Islet precursor cell (in vitro differentiated cells): ENCODE measurements at places on chromosomes 2 and 18.
A peak's percentile ranks its signal among the peaks of the same experiment; 100 is the strongest.

GRCh38 chr18:28134774-28135173 is 42.2 kb downstream of the CDH2 start:
- no peak for DNase-seq

DNA sequence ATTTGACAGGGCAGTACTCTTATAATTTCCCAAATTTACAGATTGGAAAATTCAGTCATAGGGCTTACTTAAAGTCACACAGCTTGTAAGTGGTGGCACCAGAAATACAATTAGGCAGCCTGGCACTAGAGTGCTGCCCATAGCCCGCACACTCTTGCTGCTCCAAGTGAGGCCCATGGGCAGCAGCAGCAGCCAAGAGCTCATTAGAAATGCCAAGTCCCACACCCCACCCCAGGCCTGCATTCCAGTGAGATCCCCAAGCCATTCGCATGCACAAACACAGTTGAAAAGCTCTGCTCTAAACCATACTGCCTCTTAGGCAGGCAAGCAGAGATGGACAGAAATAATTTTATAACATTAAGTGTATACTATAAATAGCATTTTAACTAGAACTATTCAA is 379.3 kb upstream of the PKDCC start:
- no peak for DNase-seq

DNA sequence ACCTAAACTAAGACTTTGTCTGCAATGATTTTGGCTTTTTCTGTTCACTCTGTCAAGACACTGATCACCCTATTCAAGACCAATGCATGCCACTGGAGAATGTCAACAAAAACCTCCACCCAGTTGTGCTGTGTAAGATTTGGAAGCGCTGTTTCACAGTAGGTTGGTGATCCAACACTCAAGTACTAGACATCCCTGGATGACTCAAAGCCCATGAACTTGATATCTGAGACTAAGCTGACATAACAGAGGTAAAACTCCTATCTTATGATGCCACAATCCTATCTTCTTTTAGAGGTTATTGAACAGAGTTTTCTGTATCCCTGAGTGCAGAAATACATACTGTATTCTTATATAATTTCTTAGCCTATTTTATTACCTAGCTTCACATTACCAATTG is 251.3 kb upstream of the ETAA1 start:
- DNase-seq = no peak

DNA sequence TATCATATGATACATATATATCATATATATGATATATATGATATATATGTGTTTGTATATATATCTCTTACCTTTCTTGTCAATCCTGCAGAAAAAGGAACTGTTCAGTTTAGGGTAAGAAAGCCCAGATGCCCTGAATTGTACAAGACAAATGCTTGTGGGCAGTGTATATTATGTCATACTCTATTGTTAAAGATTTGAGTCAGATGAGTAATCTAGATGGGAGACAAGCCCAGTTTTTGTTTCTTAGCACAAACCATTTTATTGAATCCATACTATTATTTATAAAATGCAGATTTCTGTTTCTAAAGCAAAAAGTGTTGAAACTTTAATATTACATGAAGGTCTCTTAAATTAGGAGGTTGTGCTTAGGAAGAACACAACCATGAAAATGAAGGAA is 90.6 kb downstream of the VRK2 start:
- DNase-seq = no peak

DNA sequence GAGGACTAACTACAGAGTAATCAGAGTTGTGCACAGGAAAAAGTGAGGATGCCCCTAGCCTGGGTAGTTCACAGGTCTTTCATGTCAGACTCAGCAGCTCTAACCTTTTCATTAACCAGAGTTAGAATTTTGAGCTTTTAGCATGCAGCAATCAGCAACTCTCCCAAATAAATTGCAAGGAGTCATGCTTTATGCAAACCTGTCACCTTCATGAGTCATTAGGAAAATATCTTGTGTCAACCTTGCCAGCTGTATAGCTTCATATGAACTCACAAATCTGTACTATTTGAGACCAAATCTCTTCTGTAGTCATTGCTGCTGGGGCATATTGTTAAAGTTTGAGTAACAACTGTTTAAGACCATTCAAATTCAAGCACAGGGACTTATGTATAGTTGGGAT is 382.3 kb upstream of the NT5C1B start:
- DNase-seq = no peak

DNA sequence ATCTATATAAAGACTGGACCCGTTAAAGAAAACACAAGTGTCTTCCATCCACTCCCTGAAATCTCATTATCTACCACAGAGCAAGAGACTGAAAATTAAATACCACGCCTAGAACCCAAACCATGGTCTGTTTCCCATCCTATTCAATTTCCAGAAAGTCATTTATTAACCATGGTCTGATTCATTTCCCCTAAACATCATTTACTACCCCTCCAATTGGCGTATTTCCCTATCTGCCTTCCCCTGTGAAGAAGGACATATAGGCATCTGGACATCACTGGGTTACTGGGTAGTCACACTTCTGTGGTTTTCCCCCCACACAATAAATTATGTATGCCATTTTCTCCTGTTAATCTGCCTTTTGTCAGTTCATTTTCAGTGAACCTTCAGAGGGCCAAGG is 30.8 kb downstream of the CCDC93 start:
- DNase-seq = no peak

GRCh38 chr2:226074391-226074790 is 674.9 kb downstream of the NYAP2 start:
- DNase-seq = no peak

DNA sequence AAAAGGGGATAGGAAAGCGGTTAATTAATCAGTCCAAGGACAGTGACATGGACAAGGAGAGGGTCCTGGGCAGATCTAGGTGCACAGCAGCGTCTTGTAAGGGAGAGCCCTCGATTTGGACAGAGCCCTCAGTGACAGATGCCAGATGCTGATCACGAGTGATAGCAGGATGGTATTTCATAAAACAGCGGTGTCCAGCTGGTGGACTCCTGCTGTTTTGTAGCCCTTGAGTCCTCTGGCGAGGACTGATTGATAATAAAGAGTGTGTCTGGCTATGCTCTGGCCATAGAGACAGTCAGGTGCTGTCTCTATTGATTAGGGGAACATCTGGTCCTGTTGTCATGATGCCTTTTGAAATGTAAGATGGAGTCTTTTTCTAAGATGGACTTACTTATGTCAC is 180.7 kb downstream of the NCK2 start:
- peak; percentile 24 for DNase-seq

GRCh38 chr2:69570474-69570873 is 73.1 kb downstream of the AAK1 start:
- DNase-seq = no peak

DNA sequence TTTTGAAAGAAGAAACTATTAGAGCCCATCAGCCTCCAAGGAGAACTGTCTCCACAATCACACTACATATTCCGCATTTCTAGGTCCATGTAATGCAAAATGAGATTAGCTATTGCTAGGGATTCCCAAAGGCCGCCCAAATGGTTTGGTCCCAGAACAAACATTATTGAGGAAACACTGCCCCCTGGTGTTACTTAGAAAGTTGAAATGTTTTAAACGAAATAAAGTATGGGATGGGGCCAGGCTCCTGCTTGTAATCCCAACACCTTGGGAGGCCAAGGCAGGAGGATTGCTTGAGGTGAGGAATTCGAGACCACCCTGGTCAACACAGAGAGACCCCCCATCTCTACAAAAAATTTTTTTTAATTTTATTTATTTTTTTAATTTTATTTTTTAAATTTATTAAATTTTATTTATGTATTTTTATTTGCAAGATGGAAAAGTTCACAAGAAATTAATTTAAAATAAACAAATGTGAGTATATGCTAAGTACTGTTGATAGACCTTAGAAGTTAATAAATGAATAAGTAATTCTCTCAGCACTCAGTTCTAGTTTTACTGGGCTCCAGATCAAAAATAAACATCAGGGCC is 5.5 kb downstream of the NHEJ1 start:
- no peak for DNase-seq

GRCh38 chr2:189192766-189193165 is 13.2 kb upstream of the COL5A2 start:
- DNase-seq = no peak

GRCh38 chr18:8771930-8772329 is 66.6 kb downstream of the MTCL1 start:
- peak; percentile 39 for DNase-seq

DNA sequence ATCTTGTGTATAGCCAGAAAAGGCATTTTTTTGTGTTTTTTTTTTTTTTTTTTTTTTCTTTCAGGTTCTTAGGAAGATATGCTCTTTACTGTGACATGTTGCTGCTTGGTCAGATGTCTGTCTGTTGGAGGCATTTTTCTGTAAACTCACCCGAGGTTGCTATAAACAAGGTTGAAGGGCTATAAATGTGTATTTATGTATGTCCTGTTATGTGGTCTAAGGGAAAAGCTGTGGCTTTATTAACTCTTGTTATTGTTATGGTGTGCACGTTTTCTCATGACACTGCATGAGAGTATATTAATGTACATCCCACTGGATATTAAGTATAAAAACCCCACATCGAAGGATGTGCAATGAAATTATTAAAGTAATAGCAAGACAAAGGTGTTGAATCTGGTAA is 102.0 kb downstream of the ZNF532 start:
- DNase-seq = no peak
